ENCODE measurements at places on chromosomes 12 and 14.

GRCh38 chr12:1695886-1696670 is 5.2 kb downstream of the ADIPOR2 start:
- no peak for DNase-seq

- no peak for DNase-seq
Observed at GRCh38 chr14:95303552-95303951, 16.2 kb downstream of the CLMN start.

GRCh38 chr14:65226824-65227604 is 124.7 kb upstream of the MAX start:
- DNase-seq: no peak

DNA sequence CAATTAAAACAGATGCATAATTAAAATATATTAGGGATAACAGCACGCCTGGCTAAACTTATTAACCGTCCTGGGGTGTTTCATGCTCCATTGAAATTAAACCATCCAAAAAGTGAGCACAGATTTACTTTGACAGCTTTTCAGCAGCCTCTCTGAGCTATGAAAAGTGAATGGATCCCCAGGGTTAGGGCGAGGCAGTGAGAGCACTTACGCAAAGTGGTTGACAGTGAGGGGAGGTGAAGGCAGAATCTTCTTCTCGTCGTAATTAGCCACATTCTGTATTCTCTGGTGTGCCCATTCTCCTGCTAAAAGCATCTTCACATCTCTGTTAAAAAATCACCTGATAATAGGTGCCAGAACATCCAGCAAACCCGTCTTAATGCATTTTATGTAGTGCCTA is 1.9 kb downstream of the TMTC2 start:
- DNase-seq: no peak

DNA sequence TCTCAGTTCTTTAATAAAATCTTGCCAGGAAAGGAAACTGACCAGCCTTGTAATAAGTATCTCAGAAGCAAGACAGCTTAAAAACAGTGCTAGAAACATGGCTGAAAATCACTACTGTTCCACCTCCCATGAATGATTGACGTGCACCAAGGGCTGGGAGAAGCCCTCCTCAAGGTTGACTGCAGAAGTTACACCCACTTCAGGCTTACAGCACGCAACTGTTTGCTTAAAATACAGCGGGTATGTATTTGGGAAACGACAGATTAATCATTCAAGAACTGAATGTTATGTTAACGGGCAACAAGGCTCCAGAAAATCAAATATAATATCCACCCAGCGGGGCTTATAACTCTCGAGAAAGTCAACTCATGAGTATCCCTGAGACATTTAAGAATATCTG is 22.1 kb downstream of the PRKD1 start:
- DNase-seq: no peak

GRCh38 chr12:40232602-40233001 is 7.8 kb downstream of the LRRK2 start:
- DNase-seq: no peak

DNA sequence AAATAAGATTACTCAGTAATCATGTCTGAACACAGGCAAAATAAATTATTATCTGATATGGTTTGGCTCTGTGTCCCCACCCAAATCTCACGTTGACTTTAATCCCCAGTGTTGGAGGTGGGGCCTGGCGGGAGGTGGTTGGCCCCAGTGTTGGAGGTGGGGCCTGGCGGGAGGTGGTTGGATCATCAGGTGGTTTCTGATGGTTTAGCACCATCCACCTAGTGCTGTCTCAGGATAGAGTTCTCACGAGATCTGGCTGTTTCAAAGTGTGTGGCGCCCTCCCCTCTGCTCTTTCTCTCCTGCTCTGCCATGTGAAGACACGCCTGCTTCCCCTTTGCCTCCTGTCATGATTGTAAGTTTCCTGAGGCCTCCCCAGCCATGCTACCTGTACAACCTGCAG is 18.1 kb downstream of the DHRS2 start:
- DNase-seq: no peak

DNA sequence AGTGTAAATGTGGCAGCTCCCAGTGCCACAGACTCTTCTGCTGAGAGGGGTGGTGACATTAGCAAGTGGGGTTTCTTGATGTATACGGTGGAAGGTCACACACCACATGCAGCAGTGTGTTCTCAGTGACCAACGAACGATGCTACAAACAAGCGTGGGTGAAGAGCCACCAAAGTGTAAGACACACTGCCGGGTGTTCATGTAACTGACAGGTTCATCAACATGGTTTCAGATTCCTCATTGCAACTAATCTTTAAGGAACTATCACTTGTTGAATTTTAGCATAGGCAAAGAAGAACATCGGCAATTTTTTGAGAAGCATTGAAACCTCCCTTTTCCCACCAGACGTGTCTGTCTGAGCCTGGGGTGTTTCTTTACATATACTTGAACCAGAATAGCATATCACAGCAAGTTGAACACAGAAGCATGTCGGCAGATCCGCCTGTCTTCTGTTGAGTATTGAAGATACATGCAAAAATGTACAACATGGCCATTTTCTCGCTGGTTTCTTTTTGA is 58.8 kb downstream of the PPP2R5C start:
- DNase-seq: no peak

GRCh38 chr12:39105111-39105510 is 199.7 kb upstream of the CPNE8 start:
- no peak for DNase-seq

- no peak for DNase-seq
Observed at GRCh38 chr12:84757978-84758377, 154.6 kb downstream of the SLC6A15 start.

DNA sequence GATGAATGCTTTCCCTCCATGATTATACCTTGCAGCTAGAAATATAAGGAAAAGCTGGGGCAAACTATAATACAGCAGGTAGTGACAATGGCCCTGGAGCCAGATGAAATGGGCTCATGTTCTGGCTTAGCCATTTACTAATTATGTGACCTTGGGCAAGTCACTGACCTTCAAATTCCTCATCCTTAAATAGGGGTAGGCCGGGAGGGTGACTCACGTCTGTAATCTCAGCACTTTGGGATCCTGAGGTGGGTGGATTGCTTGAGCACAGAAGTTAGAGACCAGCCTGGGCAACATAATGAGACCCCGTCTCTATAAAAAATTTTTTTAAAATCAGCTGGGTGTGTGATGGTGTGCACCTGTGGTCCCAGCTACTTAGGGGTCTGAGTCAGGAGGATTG is 155.4 kb downstream of the C12orf75 start:
- no peak for DNase-seq

DNA sequence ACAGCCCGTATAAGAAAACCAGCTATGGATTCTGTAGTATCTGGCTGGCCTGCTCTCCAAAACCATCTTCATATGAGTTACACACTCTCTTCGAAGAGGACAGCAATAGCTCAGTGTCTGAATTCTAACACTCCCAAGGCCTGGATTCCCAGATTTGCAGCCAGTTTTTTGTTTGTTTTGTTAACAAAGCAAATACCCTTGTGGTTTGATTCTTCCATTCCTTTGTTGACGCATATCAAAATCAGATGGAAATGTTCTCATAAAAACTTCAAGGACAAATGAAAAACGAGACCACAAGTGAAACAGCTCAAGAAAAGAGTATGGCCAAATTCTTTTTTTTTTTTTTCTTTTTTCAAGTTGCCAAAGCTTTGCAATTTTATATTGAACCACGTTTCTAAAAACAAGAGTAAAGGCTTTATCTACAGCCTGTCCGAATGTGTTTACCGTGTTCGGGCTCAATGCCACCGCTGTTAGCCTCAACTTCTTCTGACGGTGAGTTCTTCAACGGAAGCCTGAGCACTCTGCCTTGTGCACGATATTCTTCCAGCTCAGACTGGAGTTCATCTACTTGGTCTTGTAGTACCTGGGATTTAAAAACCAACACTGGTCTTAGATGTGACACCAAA is 67.5 kb downstream of the NIN start:
- no peak for DNase-seq

- DNase-seq: no peak
Observed at GRCh38 chr12:91985002-91985787, 160.5 kb downstream of the BTG1 start.

DNA sequence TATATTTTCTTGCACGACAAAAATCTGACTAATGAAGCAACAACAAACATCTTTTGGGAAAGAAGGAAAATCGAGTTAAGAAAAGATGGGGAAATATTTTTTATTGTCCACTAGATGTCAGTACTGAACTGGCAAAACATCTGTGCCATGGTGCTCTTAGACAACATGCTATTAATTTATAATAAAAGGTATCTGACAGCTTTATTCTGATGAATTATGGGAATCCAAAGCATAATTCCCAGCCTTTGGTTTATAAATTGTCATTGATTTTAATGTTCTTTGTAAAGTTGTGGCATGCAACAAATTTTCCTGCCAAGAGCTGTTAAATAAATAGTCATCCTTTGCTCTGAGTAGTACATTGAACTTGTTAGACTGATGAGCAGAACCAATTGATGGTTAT is 231.2 kb downstream of the ETNK1 start:
- DNase-seq: no peak

DNA sequence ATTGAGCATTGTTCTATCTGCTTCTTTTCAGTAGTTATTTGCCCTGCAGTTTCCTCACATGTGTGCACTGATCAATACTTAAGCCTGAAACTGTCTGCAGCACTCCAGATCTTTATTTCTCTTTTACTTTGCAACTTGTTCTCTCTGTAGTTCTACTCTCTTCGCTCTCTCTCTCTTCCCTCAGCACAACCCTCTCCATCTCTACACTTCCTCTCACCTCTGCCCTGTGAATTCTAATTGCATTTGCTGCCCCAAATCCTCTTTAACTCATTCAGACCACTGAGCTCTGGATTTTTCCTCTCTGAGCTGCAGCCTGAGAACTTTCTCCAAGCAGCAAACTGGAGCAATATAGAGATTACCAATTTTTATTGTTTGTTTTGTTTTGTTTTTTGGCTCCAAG is 1035.5 kb downstream of the FSCB start:
- DNase-seq: no peak

GRCh38 chr14:31977001-31977556 is 100.0 kb upstream of the ARHGAP5 start:
- no peak for DNase-seq

- no peak for DNase-seq
Observed at GRCh38 chr12:110791589-110791988, 48.9 kb upstream of the PPP1CC start.

- no peak for DNase-seq
Observed at GRCh38 chr14:89775151-89775550, 179.4 kb downstream of the EFCAB11 start.

DNA sequence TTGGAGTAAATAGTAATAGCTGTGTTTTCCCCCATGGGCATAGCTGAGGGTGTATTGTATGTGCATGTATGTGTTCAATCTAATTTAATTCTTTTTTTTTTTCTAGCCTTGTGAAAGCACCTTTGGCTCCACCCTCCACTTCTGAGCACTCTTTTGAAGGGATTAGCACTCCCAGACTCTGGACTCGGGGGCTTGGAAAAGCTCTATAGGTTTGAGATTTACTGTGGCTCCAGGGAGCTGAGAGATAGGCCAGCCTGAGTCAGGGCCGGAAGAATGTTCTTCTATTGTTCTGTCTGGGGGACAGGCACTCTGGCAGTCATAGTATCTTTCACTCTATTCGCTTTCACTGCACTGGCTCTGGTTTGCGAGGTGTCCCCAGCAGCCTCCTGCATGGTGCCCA is 540.0 kb upstream of the TBX3 start:
- DNase-seq: no peak
